ENCODE measurements at places on chromosomes 4 and X.

DNA sequence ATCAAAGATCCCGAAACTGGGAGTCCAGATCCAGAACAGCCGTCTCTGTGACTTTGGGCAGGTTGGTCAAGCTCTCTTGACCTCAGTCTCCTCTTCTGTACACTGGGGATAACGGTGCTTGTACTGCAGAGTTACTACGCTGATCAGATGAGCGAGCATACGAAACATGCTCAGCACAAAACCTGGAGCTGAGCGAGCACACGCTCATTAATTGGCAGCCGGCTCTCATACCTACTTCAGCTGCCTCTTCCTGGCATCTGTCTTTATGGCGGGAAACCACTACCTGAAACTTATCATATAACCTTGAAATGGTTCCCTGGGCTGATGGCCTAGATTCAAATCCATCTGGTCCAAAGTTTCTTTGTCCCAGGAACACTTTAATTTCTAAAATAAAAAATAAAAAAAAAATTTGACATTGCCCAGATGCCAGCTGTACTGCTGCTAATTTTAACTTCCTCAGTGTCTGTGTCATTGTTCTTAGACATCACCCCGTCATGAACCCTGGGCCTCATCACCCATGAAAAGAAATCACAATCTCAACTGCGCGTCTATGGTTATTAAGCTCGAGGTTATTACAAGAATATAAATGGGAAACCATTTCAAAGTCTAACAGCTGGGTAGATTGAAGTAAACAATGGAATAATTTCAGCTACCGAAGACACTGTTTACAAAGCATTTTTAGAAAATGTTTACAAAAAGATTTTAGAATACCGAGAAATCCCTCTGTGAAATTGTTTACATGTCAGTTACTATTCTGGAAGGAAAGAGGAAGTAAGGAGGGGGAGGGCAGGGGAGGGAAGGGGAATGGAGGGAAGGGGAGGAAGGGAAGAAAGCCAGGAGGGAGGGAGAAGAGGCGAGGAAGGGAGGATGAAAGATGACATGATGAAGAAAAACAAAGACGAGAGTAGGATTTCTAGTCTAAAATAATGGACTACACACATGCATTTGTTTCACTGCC is 49.0 kb downstream of the CRMP1 start:
- no peak for DNase-seq

- DNase-seq: no peak
Measured at GRCh38 chr4:74623041-74623440, 171.3 kb downstream of the BTC start.

DNA sequence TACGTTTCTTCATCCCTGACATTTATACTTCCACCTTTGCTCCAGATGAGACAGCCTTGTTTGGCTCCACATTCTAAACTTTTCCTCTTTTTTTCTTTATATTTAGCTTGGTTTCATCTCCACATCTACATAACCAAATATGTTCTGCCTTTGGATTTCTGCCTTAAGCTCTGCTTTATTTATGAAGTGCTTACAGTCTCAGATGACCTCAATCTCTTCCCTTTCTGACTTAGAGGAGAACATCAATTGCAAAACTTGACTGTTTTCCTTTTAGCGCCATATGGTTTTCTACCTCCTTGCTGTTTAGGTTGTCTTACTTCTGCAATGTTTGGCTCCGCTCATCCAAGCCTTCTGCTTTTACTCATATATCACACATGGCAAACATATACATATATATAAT is 7.5 kb downstream of the ASB5 start:
- DNase-seq: no peak

- no peak for DNase-seq
Measured at GRCh38 chr4:78638337-78639172, 87.0 kb downstream of the ANXA3 start.

- no peak for DNase-seq
Measured at GRCh38 chrX:110794601-110795000, 1.0 kb downstream of the CHRDL1 start.

- DNase-seq: peak; percentile 3
Measured at GRCh38 chrX:20461576-20461975, 194.9 kb upstream of the RPS6KA3 start.

GRCh38 chr4:13327991-13328390 is 156.1 kb downstream of the RAB28 start:
- no peak for DNase-seq

DNA sequence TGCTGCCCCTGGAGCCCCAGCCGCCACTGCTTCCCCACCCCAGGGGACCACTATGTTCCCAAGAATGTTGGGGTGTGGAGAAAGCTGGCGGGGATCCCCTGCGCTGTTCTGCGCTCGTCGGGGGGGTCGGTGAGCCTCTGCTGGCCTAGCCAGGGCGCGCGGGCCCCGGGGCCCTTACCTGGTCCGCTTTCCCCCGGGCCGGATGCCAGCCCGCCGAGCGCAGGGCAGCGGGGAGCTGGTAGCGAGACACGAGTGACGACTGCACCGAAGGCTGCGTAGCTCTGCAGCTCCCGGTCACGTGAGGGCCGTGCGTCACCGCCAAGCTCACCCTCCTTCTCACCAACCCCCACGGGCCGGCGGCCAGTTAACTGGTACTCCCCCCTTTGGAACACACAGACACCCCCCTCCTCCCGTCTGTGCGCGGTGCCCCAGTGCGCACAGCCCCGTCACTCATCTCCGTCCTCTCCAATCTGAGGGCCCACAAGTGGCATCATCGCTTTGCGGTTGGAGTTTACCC is at the start of gene BEX1:
Gene BEX1, minus strand, starts transcription at position 254 of the 517 bp plus-strand sequence. CDS start 897 bp downstream, outside the sequence.
- DNase-seq: no peak

GRCh38 chr4:131644619-131645018 is 1504.5 kb upstream of the PCDH10 start:
- DNase-seq: peak; percentile 14

DNA sequence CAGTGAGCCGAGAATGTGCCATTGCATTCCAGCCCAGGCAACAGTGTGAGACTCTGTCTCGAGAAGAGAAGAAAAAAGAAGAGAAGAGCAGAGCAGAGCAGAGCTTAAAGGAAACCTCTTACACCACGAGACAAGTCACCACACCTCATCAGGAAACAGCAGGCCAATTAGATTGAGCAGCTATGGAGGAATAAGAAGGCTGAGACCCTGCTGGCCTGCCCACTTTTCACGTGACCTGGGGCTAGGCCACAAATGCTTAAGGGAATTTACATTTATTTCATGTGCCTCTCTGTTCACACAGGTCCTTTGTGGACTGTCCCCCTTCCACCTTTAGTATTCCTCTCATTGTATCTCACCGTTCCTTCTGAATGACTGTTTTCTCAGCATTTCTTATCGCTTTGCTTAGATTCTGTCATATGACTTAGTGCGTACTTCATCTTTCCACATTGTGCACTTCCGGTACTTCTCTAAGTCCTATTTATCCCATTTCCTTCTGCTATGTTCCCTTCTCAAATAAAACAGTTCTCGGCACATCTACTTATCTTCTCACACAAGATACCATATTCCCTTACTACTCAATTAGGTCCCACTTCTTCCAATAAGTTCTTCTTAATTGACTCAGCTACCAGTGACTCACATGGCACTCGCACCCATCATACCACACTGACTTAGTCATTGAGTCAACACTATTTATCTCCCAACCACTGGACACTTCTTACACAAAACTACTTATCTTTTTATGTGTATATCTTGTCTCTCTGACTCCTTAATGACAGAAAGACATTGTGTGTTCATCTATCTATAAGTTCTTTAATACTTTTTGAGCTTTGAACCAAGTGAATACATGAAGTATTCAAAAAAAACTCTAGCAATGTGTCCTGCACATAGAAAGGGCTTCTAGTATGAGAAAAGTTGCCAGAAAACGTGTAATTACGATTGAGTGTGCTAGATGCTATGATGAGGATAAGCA is 11.0 kb downstream of the CUL4B start:
- DNase-seq: peak; percentile 46

DNA sequence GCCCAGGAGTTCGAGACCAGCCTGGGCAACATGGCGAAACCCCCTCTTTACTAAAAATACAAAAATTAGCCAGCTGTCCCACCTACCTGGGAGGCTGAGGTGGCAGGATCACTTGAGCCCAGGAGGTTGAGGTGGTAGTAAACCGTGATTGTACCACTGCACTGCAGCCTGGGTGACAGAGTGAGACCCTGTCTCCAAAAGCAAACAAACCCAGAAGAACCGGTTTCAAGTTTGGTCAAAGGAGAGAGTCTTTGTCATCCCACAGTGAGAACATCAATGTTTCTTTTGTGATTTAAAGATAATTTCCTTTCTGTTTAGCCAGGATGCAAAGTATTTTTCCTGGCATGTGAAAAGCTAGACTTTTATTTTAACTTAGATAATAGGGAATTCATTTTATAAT is 26.7 kb downstream of the PDK3 start:
- no peak for DNase-seq

- DNase-seq: no peak
Measured at GRCh38 chr4:153117554-153117953, 86.7 kb upstream of the TRIM2 start.

DNA sequence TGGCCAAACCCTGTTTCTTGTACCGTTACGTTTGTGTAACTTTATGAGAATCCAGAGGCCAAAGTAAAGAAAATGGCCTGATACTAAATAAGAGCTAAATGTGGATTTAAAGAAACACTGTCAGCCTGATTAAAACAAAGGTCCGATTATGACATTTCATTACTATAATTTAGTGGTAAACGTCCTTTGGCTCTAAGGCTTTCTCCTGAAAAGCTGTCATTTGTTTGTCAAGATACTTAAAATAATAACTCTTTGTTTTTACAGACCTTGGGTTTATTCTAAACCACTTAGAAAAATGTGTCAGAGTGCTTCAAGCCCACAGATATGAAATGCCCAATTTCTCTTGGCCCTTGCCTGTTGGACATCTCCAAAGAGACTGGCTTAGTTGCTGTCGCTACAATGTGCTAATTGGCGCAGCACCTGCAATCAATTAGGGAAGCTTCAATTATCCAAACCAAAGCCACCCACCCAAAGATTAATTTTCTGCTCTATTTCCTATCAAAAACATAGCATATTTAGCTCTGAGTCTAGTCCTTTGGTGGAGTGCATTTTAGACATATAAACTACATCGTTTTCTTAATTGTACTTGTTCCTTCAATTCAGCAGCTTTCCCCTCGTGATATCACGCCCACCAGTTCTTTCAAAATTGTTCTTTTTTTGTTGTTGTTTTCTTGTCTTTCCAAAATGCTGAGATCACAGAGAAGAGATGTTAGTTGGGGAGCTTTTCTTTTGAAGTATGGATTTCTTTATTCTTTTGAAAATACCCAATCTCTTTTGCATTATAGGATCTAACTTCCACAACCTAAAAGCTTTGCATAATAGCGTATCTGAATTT is 13.6 kb downstream of the SMIM20 start:
- no peak for DNase-seq

DNA sequence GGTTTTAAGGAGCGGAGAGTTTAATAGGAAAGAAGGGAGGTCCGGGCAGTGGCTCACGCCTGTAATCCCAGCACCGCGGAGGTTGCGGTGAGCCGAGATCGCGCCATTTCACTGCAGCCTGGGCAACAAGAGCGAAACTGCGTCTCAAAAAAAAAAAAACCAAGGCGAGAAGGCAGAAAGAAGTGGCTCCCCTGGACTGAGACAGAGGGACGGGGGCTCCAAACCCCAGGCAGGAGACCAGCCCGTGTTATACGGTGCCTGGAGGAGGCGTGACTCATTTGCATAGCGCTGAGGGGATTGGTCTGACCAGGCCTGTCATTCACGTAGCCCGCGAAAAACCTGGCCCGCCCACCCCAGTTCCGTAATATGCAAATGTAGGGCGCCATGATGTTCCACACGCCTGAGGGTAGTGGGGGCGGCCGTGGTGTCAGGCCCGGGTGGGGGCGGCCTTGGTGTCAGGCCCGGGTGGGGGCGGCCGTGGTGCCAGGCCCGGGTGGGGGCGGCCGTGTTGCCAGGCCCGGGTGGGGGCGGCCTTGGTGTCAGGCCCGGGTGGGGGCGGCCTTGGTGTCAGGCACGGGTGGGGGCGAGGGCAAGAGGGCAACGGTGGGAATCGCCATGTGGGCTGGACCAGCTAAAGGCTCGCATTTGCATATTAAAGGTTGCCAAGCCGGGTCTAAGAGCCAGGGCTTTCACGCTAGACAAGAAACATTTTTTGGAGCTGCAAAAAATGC is 2.1 kb downstream of the PLCXD1 start:
- no peak for DNase-seq

DNA sequence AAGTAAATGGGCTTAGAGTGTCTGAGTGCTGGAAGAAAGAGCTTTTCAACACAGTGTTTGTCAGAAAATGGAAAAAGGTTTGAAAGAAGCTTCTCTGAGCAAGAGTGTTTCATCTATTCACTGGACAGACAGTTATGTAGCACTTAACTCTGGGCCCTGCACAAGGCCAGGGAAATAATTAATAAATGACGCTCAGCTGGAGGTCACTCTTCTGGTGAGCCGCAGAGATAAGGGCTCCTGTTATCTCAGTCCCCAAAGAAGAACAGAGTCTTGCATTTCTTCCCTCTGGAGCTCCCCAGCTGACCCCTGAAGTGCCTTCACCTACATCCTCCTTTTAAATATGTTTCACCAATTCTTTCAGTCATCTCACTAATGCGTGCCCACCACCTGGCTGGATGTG is 90.4 kb downstream of the SLC16A2 start:
- DNase-seq: no peak

DNA sequence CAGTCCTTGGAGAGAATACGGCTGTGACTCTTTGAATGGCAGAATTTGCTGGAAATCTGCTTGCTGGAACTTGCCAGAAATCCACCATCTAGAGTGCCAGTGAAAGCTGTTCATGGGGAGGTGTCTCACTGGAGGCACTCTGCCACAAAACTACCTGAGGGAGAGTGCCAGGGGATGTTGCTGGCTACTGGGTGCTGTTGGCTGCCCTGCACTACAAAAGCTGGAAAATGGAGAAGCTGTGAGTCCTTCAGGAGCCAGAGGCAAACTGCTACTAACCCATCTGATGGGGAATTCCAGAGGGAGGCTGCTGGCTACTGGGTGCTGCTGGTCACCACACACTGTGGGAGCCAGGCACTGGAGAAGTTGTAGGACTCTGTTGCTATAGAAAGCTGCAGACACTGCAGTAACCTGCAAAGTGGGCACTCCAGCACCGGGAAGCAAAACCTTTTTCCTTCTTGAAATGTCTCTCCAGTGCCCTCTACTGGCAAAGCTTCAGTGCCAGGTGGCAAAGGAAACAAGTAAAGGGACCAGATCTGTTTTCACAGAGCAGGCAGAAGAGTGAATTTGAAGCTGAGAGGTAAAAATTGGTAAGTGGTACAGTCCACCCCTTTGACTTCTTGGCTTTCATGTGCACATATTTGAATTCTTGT is 47.8 kb upstream of the HSD17B10 start:
- DNase-seq: no peak

- DNase-seq: no peak
Measured at GRCh38 chrX:107629540-107629909, 1.2 kb downstream of the PRPS1 start.

- peak; percentile 8 for DNase-seq
Measured at GRCh38 chr4:125390126-125390525, 75.4 kb downstream of the FAT4 start.

GRCh38 chrX:74389016-74389722 is 32.1 kb upstream of the SLC16A2 start:
- DNase-seq: no peak

- no peak for DNase-seq
Measured at GRCh38 chrX:153763989-153764755, at the start of gene PLXNB3. Gene PLXNB3 (plus strand): TSS chrX:153764249. CDS start chrX:153765536, 1,287 bp downstream.

GRCh38 chrX:132092439-132093065 is 35.3 kb downstream of the FRMD7 start:
- peak; percentile 6 for DNase-seq
